ENCODE measurements at places on chromosomes 12 and 14.

- no peak for DNase-seq
These were observed 57.9 kb downstream of the ANO6 start for GRCh38 chr12:45273717-45274271.

DNA sequence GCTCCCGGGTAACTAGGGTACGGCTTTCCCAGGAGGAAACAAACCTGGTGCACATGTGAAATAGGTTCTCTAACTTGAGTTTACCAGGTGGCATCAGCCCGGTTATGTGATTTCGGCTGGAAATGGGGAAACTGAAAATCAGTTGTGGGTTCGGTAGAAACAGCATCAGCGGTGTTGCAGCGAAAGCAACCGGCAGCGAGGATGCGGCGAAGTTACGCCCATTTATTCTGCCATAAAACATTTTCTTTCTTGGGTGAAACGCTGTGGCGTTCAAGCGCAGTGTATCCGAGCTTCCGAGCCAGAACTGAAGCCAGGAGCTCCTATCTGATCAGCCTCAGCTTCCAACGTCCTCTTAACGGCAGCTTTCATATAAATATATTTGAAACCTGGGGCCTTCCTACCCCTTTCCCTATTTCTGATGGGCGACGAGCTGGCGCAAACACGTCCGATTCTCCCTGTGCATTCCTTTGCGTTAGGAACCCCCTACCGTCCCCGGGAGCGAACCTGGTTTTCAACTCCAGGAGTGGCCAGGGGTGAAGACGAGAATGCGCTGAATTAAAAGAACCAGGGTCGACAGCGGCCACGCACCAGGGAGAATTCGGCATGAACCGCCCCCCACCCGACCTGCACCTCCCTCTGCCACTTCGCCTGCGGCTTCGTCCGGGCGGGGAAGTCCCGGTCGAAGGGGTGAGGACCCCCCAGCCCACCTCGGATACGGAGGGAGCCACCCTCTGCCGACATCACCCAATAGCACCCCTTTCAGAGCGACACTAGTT, 1.6 kb downstream of the DPF3 start:
- no peak for DNase-seq

DNA sequence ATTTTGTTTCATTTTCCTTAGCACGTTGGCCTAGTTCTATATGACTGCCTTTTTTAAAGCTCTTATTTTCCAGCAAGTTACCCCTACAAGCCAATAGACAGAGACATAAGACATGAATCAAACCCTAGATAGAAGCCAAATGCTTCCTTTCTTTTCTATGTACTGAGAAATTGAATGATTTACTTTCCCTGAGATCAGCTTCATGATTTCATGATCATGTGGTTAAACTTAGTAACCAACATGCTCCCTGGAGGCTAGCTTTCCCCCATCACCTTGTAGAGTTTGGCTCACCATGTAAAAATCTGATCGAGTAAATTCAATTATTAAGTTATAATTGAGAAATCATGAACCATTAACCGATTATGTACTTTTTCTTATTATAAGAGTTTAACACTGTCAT, 148.1 kb upstream of the LRIG3 start:
- no peak for DNase-seq

GRCh38 chr12:100795800-100796179, 1.2 kb downstream of the ANO4 start:
- no peak for DNase-seq

GRCh38 chr12:51087818-51088217, 4.4 kb upstream of the CSRNP2 start:
- no peak for DNase-seq

DNA sequence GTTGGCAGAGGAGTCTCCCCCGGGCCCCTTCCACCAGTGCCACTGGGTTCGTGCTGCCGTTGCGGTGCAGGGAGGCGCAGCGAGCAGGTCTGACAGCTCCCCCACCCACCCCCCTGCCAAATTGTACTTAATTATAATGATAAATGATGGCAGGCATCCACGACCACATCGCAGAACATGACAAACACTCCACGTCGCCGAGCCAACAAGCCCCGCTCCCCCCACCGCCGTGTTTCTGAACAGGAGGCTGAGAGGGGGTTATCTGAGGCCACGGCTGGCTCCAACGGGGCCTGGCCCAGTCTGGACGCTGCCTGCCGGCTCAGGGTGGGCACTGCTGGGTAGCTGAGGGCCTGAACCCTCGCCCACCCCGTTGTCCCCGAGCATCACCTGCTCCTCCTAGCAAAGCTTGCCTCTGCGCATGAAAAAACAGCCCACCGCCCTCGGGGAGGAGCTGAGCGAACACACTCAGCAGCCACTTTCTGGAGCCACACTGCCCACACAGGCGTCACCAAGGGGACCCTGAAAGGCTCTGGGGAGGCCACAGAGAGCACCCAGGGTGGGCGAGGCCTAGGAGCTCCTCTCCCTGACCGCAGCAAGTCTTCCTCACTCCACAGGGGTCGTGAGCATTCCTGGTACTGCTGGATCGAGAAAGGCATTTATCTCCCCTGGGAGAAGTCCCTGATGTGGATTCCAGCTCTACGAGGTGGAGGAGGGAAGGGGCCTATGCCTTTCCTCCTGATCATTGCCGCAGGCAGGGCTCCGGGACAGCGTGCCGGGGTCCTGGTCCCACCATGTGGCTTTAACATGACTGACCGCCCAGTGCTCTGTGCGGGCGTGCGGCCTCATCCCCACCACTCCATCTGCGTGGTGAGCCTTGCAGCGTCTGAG, 35.4 kb upstream of the DIO3 start:
- DNase-seq: no peak
